ENCODE measurements at places on chromosomes 2 and 18.
A peak's percentile ranks its signal among the peaks of the same experiment; 100 is the strongest.

DNA sequence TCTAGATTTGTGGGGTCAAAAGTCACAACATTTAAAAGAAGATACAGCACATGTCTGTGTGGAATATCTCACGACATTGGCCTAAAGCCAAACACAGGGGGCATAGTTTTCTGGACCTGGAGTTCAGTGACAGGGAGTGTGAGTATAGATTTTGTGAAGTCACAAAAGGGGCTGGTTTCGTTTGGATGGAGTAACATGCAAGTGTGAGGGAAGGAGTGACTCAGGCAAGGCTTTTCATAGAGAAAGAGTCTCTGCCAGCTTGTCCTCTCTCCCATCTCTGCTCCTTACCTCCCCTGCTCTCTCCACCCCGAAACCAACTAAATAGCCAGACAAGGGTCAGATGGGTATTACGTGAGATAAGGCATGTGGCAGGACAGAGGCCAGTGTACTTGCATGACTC, 3.7 kb upstream of the EPAS1 start:
- no peak for DNase-seq

GRCh38 chr18:79504034-79504433, 108.3 kb downstream of the NFATC1 start:
- DNase-seq = no peak

DNA sequence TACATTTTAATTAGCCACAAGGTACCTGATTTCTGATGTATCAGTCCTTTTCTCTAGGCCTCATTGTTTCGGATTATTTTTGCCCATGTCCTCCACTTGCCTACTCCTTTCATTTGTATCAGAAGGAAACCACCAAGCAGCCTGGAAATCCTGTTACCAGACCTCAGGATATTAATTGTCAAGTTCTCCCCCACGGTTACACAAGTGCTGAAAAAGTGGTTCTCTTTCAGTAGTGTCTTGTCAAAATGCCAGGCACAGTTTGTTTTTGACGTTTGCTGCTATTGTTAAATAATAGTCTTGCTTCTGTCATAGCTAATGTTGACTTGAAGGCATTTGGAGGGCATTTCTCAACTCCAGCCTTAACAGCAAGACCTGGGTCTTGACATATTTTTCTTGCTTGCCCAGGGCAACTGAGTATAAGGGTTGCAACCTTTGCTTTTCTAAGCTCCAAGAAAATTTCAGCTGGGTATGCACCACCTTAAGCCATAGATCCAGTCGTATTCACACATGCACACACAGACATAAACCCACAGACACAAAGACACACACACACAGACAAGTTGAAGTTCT, 31.0 kb downstream of the INSIG2 start:
- peak; percentile 72 for DNase-seq

GRCh38 chr2:210445116-210445707, 31.3 kb downstream of the LANCL1 start:
- DNase-seq = peak; percentile 41

DNA sequence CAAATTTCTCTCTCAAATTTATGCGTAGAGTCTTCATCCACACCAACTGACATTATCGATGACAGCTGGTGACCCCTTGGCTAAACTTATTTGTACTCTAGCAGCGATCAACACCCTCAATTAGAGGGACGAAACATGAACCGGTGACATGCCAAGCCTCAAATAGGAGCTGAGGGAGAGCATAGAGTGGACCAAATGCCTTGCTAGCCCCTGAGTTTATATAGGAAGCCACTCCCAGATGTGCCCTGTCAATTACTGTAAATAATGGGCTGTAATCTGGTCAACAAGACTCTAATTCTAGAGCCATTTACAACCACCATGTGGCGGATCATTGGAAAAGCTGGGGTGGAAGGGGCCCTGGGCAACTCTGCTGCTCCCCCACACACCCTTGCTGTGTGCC, 47.6 kb upstream of the FHL2 start:
- DNase-seq = no peak

- no peak for DNase-seq
These were observed 6.9 kb upstream of the BOK start for GRCh38 chr2:241551599-241551997.

GRCh38 chr2:163686289-163686688, 49.5 kb downstream of the FIGN start:
- DNase-seq = no peak

DNA sequence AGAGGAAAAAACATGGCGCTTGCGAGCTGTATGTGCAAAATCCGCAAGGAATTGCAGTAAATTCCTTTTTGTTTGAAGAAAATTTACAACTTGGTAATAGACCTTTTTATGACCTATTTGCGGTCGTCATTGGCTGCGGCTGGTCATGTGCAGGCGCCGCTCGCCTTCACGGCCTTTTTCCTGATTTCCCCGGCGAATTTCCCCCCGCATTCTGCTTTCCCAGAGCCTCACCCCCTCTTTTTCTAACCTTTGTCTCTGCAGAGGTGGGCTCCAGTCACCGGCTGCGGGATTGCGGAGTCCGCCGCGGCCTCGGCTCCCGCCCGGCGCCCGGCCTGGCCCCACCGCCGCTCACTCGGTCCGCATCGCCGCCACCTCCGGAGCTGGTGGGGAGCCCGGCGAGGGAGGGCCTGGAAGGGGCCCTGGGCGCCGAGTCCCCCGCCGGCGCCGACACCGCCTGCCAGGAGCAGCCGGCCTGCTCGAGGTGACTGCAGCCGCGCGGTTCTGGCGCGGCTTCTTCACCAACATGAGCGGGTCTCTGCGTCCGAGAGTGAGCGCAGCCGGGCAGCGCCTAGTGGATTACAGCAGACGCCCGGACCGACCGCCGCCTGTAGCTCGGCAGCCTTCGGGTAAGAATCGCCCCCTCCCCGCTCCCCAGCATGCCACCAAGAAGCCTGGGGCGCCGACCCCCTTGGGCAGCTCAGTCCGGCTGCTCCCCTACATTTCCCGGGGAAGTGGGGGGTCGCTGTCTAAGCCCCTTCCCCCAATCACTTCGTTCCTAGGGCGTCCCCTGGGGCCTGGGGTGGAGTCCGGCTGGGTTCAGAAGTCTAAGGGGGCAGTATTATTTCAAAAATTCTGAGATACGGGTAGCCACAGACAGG, 7.1 kb downstream of the HOXD8 start:
- DNase-seq = peak; percentile 40

GRCh38 chr18:76679259-76679658, 143.1 kb upstream of the ZNF236 start:
- no peak for DNase-seq

- DNase-seq = no peak
These were observed 22.3 kb downstream of the DNAH7 start for GRCh38 chr2:196046123-196046917.

DNA sequence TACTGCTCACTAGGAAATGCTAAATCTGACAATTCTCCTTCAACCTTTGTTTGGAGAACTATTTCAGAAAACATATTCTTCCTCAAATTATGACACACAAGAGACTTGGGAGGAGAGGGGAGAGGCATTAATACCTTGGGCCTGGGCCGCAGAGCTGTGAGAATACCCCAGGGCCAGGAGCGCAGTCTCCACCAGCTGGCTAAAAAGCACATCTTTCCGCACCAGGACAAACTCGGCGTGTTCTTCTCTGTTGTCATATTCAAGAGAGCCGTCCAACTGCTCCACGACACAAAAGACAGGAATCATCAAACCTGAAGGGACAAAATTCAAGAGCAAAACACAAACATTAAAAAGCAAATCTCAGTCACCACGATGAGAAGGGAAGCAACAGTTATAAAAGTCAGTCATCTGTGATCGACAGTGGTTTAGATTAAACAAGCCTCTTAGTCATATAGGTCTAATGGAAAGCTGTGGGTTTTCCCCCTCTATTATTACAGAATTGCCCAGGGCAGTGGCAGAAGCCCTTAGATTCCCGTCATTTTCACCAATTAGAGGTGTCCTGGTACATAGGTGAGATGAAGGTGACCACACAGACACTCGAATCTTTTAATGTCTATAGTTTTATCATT, 24.4 kb downstream of the SATB2 start:
- no peak for DNase-seq

DNA sequence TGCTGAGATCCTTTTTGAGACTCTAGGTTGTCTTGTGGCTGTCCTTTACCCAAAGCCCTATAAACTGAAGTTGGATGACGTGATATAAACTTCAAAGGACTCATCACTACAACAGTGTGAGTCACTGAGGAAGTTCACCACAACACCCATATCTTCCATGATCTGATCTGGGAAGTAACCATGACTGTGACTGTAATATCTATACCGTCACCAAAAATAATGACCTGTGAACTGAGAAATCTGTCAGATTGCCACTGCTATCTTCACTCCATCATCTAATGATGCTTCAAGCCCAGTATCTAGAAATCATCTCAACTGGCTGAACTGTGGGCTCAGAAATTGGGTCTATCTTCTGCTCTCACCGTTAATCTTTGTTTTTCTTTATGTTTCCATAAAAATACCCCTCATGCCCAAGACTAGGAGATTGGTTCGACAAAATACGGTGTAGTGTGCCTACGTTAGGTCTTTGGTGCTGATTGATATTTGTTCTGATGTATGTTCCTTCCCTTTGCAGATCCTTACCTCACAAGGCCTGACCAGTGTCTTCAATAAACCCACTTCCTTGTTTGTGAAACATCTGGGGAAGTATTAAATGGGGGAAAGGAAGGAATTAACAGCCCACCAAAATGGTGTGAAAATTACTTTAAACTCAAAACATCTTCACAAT, 78.2 kb downstream of the MYL12B start:
- DNase-seq = peak; percentile 5

- no peak for DNase-seq
These were observed 22.1 kb downstream of the INHBB start for GRCh38 chr2:120368086-120368485.

DNA sequence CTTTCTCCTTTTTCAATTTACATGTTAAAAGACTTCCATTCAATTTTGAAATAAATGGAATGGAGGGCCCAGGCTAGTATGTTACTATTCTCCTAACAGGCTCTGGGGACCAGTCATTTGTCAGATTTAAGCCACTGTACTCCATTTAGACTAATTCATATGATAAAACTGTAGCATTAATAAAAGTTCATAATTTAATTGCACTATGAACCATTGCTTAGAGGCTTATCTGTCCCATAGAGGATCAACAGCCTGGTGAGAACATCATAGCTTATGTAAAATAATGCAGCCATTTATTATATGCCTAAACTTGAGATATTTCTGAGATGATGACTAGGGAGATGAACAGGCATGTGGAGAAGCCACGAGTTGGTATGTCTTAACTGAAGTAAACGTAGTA, 156.0 kb downstream of the RIT2 start:
- DNase-seq = no peak

DNA sequence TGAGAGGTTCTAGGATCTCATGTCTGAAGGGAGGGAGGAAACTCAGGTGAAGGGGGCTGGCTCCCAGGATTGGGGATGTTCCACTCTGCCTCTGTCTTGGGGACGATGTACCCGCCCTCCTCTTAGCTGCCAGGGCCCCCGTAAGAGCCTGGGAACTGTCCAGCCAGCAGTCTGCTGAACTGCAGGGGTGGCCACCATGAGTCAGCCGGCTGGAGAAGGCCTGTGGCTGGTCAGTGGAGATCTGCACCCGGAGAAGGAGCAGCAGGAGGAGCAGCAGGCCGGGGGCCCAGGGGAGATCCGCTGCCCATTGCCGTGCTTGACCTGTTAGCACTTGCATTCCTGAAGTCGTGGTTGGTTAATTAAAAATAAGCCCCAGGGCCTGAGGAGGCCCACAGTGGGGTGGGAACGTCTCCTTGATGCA, 180.3 kb downstream of the TFCP2L1 start:
- no peak for DNase-seq

DNA sequence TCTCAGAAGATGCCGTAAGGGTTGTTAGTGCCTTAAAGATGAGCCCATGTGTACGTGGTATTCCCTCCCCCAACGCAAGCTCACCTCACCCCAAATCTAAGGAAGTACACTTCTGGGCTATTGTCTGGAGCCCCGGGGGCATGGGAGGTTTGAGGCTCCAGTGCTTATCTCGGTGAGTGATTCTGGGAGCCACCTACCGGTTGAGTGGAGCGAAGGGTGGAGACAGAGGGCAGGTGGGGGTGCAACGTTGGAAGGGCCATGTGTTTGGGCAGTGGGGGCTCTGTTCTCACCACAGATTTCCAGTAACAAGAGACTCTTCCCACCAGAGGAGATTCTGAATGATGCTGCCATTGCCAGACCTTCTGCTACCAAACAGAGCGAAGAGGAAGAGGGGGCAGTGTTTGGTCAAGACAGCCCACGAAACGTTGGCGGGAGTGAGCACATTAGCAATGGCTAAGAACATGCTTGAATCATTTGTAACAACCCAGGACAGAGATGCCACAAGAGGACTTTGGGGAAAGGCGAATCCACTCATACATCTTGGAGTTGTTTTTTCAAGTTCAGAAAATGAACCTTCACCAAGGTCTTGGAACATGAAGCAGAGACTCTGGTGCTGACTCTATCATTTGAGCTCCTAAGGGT, 38.7 kb downstream of the TWIST2 start:
- no peak for DNase-seq

DNA sequence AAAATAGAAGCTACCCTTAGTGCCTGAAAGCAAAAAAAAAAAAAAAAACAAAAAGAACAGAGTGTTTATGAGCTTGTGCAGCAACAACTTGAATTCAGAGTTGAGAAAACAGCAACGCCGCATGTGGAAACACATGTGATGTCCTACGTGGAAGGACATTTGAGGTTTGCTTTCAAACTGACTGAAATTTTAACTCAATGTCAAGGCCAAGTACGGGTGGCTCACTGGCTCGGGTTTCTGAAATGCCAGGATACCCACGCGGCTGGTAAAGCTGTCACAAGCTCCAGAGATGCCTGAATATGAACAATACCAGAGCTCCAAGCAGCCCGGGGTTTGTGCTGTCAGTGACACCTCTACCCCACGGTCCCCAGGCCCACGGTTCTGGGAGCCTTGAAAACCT, 72.2 kb upstream of the THOC1 start:
- no peak for DNase-seq

DNA sequence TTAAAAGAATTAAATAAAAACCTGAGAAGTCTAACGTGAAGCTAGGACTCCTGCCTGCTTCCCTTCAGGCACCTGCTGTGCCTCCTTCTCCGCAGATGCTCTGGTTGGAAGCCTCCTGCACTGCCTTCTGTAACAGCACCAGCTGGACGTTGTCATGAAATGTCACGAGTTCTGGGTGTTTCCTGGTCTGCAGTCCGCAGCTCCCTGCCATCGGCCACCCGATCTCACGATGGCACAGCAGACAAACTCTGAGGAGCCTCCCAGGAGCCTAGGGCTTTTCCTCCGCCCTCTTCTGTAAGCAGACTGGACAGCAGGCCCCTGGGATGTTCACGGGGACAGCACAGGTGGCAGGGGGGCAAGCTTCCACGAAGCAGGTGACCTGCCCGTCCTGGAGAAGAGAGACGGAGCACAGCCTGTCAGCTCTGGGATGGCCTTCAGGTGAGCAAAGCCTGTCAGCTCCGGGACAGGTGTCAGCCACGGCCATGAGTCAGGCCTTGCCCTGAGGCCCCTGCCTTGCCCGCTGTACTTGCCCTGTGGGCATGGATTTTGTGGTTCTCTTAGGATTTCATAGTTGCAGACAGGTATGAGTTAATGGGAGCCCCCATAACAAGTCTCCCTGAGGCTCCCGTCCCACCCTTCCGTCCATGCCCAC, 110.3 kb downstream of the PXDN start:
- DNase-seq = no peak

GRCh38 chr2:33190393-33190937, 243.7 kb downstream of the LTBP1 start:
- DNase-seq = peak; percentile 2
